Right kidney (tissue), 9 donors: ENCODE measurements at places on chromosomes 5 and 9.

GRCh38 chr5:37640088-37640487 lies 199.8 kb downstream of the GDNF start:
- no peak for DNase-seq

GRCh38 chr9:84829997-84830696 lies 160.6 kb downstream of the NTRK2 start:
- no peak for DNase-seq

DNA sequence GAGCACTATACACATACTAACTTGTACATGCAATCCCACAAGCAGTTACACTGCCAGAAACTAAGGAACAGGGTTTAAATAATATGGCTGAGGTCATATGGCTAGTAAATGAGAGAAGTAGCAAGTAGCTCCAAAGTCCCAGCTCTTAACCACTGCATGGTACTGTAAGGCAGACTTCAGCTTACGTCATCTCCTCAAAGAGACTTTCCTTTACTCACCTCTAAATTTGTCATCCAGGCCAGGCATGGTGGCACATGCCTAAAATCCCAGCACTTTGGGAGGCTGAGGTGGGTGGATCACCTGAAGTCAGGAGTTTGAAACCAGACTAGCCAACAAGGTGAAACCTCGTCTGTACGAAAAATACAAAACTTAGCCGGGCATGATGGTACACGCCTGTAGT lies 20.4 kb upstream of the SELENOP start:
- DNase-seq = no peak

DNA sequence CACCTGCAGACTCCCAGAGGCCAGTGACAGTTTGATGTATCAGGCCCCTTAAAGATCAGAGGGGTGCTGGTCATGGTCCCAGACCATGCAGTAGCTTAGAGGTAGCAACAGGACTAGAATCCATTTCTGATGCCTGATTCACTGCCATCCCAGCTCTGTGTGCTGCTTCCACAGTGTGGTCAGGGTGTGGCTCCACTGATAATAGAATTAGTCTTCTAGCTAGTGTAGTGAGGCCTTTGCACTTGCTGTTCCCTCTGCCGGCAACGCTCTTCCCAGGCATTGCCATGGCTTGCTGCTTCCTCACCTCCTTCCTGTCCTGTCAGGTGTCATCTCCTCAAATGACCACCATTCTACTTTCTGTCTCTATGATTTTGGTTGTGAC lies 15.8 kb downstream of the PPARGC1B start:
- DNase-seq = no peak

GRCh38 chr9:125761676-125762450 lies 14.7 kb downstream of the PBX3 start:
- no peak for DNase-seq

- DNase-seq = peak; percentile 90
Observed at GRCh38 chr9:131096269-131097125, at the start of gene AIF1L. AIF1L (plus strand) TSS chr9:131096531; CDS start chr9:131096630, 99 bp downstream.

DNA sequence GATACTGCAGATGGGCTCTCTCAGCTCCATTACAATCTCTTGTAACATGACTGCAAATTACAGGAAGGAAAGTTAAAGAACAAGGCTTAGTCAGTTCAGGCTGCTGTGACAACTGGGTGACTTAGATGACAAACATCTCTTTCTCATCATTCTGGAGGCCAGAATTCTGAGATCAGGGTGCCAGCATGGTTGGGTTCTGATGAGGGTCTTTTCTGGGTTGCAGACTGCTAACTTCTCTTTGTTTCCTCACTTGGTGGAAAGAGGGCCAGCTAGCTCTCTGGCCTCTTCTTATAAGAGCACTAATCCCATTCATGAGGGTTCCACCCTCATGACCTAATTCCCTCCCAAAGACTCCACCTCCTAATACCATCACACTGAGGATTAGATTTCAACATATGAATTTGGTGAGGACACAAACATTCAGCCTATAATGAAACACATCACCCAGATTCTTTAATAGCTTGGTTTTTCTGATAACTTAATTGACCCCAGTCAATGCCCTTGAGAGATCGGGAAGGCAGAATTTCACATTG lies 73.6 kb upstream of the MAMDC2 start:
- no peak for DNase-seq

GRCh38 chr9:15271403-15271802 lies 35.6 kb downstream of the TTC39B start:
- DNase-seq = no peak

DNA sequence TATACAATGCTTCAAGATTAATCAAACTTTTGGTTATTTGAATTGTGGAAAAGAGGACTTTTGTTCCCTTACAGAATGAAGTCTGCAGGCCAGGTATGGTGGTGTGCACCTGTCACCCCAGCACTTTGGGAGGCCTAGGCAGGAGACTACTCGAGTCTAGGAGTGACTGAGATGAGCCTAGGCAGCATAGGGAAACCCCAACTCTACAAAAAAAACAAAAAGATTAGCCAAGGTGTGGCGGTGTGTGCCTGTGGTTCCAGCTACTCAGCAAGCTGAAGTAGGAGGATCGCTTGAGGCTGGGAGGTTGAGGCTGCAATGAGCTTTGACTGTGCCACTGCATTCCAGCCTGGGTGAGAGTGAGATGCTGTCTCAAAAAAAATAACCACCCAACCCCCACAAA lies 9.3 kb downstream of the CCNH start:
- no peak for DNase-seq

GRCh38 chr9:33878691-33879366 lies 61.9 kb downstream of the UBE2R2 start:
- DNase-seq = no peak

DNA sequence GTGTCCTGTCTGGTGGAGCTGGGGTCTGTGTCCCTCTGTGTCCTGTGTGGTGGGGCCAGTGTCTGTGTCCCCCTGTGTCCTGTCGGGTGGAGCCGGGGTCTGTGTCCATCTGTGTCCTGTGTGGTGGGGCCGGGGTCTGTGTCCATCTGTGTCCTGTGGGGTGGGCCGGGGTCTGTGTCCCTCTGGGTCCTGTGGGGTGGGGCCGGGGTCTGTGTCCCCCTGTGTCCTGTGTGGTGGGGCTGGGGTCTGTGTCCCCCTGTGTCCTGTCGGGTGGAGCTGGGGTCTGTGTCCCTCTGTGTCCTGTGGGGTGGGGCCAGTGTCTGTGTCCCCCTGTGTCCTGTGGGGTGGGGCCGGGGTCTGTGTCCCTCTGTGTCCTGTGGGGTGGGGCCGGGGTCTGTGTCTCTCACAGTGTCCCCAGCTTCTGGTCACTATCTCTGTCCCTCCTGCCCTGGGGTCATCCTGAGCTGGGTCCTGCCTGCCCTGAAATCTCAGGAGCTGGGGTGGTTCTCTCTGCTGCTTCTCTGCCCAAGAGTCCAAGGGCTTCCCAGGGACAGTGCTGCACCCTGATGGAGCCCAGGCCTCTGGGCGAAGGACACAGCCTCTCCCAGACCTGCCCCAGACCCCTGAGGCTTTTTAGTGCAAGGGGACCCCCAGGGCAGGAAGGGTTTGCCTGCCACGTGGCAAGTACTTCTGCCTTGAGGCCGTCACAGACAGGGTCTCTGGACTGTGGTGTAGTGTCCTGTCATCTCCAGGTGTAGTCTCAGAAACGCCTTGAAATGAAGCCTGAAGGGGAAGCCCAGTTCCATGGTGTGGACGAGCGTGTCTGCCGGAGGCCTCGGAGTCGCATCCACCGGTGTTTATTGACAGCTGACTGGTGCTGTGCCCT lies 131.3 kb downstream of the RXRA start:
- DNase-seq = peak; percentile 15

GRCh38 chr9:69527454-69527853 lies 144.7 kb downstream of the APBA1 start:
- DNase-seq = no peak

DNA sequence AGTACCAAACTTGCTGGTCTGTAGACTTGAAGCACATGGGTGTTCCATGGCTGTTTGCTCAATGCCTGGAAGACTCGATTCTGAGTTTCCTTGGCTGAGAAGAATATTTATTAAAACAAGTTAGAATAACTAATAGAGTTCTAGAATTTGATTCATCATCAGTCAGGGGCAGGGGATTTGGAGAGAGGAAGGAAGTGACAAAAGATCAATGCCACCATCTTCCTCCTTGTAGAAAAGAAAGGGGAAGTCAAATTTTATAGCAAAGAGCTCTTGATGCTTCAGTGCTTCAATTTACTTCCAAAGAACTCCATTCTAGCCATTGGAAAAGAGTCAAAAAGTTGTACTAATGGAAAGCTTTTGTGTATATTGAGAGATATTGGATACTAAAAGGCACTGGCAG lies 236.3 kb downstream of the MCTP1 start:
- no peak for DNase-seq

- DNase-seq = no peak
Observed at GRCh38 chr5:117327511-117327910, 752.9 kb upstream of the SEMA6A start.

DNA sequence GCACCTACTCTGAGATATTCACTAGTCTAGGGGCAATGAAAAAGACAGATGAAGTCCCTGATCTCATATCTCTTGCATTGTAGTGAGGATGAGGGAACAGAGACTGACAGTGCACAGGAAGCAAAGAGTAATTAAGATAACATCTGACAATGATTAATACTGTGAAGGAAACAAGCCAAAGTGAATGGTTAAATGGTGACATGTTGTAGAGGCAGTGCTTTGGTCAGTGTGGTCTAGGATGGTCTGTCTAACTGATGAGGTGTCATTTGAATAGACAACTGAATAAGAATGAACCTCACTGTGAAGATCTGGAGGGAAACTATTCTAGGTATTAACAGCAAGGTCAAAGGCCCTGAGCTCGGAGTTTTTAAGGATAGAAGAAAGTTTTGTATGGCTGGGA lies 333.3 kb upstream of the GRIA1 start:
- DNase-seq = no peak

DNA sequence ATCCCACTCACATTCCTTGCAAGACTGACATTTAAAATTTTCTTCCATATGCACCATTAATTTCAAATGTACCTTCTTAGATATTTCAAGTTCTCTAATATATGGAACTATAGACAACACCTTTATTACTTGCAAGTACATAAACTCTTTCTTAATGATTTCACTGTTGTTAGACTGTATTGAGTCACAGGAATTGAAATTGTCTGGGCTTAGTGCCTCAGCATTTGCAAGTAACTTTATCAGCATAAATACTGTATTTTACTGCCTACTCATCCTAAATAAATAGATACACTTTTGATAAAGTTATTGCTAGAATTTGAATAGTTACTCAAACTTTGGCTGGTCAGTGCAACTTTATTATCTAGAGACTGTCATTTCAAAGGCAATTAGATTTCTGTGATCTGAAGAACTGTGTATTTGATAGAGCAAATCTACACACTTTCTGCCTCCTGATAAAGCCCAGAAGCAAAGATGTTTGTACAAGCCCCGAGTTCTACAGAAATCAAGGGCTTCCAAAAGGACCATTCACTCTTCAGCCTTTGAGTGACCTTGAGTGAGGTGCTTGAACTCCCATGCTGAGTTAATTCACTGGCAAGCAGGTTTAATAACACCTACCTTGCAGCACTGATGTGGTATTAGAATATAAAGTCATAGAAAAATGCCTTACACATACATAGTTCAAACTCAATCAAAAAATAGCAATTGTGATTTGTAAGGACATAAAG lies 91.6 kb downstream of the COX7C start:
- DNase-seq = no peak

DNA sequence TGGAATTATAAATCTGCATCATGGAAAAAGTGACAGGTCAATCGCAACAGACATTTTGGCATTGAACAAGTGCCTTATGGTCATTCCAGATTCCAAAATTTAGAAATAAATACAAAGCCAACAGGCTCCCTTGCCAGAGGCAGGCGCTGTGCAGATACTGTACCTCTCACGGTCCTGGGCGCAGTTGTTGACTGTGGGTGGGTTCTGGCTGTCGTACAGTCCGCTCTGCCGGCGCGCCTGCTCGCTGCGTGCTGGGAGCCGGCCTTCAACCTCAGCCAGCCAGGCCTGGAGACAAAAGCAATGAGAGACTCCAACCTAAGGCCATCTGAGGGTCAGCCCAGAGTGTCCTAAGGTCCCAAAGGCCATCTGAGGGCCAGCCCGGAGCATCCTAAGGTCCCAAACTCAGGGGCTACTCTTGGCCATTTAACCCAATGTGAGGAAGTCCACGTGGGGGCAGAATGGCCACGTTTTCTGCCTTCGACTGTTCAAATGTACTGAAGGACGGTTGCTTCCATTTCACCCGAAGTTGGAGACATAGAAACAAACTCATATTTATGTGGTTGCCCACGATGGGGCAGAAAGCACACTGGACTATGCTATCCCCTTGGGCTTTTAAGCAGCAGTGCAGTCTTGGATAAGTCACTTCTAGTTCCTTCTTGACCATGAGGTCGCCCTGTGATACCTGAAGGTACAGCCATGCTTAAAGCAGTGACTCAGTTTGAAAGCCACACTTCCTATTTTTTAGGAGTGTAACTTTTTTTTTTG lies 65.2 kb downstream of the USP20 start:
- no peak for DNase-seq

- no peak for DNase-seq
Observed at GRCh38 chr9:69965416-69966145, 78.1 kb upstream of the MAMDC2 start.

GRCh38 chr5:124461157-124461556 lies 285.3 kb downstream of the ZNF608 start:
- DNase-seq = no peak
